HT-29 (cell line): ENCODE measurements at places on chromosomes 11 and 22.

- no peak for DNase-seq
Measured at GRCh38 chr11:45238724-45239123, 47.4 kb downstream of the SYT13 start.

DNA sequence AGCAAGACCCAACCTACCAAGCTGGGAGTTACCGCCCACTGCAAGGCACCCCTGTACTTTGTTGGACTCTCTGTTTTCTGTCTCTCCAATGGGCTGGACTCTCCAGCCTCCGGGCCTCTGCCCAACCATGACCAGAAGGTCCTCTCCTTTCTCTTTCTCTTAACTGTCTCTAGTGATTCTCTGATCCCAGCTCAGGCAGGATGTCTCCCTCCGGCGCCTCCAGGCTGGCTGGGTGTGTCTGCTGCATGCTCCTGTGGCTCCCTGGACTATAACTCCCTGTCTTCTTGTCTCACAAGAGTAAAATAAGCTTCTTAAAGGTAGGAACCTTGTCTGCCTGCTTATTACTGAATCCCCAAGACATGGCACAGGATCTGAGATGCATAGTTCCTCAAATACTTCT is 36.3 kb downstream of the TIMP3 start:
- DNase-seq: no peak

GRCh38 chr22:48389916-48390315 is 1437.8 kb downstream of the BRD1 start:
- no peak for DNase-seq

DNA sequence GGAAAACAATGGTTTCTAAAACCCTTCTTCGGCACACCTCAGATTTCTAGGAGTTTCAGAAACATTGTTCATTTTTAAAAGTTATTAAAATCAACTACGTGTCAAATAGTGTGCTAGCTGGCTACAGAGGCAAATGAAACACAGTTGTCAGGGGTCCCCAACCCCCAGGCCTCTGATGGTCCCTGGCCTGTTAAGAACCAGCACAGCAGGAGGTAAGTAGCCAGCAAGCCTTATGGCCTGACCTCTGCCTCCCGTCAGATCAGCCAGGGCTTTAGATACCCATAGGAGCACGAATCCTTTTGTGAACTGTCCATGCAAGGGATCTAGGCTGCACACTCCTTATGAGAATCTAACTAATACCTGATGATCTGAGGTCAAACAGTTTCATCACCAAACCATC is 648.2 kb downstream of the FAM181B start:
- no peak for DNase-seq

- DNase-seq: no peak
Measured at GRCh38 chr11:69910519-69911309, 91.5 kb upstream of the FGF3 start.

GRCh38 chr22:42872821-42873220 is 15.7 kb upstream of the ARFGAP3 start:
- DNase-seq: no peak
